ENCODE measurements at places on chromosomes 16 and 17.

- no peak for DNase-seq
Measured at GRCh38 chr17:61942085-61942484, 14.3 kb upstream of the INTS2 start.

DNA sequence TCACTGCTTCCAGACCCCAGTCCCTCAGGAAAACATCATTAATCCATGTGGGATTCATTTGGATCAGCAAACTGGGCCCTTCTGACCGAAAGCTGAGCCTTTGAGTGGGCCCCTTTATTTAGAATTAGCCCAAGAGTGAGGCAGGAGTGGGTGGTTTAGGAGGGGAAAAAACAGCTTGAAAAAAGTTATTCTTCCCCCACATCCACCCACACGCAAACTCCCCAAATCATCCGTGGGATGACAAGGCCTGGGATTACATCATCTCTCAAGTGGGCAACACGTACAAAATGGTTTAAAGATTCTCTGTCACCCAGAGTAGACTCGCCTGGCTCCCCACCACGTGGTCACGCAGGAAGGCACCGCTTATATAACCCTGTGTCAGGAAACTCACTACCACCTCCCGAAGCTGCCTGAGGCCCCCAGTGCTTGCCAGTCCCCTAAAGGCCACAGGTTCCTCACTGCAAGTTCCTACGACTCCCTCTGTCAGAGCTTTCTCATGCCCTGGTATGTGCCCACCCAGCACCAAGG, 27.6 kb downstream of the GSG1L start:
- DNase-seq = no peak

DNA sequence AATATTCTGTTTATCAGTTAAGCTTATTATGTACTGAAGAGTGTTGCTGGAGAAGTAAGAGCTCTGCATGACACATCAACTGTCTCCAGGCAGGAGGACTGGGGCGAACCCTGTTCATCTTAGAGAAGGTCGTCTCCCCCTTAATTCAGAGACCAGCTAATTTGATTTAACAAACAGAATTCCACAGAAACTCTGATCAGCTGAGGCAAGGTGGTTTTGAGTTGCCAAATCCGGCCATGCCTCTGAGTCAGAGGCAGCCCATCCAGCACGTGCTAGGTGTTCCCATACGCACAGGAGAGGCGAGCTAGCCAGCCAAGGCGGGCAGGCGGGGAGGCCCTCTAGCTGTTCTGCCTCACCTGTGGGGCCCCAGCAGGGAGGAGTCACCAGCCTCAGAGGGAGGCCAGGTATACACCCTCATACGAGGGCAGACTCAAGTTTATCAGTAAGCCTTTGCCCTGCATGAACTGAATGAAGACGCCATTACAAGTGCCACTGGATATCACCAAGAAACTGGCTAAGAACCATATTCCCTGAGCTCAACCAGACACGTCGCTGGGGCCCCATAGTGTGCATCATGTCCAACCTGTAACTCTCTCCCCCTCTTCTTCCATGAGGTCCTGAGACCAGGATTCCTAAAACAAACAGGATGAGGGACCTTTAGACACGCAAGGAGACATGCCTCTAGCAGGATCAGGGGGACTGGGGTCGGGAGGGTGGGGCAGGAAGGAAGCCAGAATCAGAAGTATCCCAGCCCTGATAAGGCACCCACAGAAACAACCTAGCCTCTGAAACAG, 25.7 kb downstream of the STAT5A start:
- no peak for DNase-seq

DNA sequence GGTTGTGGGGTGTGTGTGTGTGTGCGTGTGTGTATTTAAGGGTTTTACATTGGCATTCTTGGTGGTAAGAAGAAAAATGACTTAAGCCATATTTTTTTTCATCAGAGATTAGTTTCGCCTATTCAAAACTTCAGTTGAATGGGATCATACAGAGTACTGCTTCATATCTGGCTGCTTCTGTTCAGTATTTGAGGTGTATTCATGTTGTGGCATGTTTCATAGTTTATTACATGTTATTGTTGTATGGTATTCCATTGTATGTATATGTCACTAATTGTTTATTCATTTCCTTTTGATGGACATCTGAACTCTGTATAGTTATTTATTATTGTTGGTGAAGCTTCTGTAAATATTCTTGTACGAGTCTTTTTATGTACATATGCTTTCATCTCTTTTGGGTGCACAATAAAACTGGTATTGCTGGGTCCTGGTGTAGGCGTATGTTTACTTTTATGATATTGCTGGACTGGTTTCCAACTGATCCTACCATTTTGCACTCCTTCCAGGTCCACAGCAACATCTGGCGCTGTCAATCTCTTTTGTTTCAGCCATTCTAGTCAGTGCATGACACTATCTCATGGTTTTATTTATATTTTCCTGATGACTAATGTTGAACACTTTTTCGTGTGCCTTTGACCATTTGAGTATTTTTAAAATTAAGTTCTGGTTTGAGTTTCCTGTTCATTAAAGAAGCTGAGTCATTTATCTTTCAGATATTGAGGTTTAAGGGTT, 77.4 kb upstream of the MAF start:
- DNase-seq = no peak

DNA sequence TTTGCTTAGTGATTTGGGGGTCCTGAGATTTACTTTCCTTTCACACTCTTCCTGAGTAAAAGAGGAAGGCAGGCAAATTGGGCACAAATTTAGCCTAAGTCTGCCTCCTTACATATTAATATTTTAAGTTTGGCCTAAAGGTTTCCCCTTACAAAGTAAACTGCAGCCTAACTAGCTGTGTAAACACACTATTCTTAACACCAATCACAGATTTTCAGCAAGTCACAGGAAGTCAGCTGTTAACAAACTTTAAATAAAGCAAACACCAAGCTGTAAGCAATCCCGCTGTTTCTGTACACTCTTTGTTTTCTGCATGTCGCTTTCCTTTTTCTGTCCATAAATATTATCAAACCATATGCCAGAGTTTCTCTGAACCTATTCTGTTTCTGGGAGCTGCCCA, 45.1 kb upstream of the ABCC11 start:
- DNase-seq = no peak

DNA sequence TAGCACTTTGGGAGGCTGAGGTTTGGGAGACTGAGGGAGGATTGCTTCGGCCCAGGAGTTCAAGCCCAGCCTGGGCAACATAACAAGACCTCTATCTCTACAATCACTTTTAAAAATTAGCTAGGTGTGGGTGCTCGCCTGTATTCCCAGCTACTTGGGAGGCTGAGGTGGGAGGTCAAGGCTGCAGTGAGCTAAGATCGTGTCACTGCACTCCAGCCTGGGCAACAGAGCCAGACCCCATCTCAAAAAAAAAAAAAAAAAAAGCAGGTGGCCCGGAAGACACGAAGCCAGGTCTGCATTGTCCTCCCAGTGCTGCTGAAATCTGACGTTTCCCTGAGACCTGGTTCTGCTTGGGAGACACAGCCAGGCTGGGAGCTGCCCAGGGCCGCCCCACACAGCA, 18.8 kb upstream of the TIMP2 start:
- DNase-seq = no peak

- no peak for DNase-seq
Measured at GRCh38 chr17:64213995-64214811, 48.9 kb downstream of the TEX2 start.

DNA sequence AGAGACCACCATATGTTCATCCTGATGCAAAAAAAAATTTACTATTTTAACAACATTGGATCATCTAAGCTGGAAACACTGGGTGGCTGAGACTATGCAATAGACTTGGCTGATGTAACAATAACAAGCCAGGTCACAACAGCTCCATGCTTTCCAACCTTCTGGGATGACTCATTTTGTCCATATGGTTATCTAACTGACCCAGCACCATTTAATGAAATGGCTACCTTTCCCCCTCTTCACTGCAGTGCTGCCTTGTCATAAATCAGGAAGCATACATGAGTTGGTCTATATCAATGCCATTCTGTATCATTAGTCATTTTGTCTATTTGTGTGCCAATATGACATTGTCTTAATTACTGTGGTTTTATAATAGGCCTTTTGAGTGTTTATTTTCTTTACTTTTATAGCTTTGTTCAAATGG, 217.6 kb upstream of the KCNJ16 start:
- no peak for DNase-seq

- peak; percentile 30 for DNase-seq
Measured at GRCh38 chr16:21277927-21278706, at the start of gene CRYM. Gene CRYM, minus strand, starts transcription at chr16:21278290. Its CDS starts 39 bp downstream, at chr16:21278251.

DNA sequence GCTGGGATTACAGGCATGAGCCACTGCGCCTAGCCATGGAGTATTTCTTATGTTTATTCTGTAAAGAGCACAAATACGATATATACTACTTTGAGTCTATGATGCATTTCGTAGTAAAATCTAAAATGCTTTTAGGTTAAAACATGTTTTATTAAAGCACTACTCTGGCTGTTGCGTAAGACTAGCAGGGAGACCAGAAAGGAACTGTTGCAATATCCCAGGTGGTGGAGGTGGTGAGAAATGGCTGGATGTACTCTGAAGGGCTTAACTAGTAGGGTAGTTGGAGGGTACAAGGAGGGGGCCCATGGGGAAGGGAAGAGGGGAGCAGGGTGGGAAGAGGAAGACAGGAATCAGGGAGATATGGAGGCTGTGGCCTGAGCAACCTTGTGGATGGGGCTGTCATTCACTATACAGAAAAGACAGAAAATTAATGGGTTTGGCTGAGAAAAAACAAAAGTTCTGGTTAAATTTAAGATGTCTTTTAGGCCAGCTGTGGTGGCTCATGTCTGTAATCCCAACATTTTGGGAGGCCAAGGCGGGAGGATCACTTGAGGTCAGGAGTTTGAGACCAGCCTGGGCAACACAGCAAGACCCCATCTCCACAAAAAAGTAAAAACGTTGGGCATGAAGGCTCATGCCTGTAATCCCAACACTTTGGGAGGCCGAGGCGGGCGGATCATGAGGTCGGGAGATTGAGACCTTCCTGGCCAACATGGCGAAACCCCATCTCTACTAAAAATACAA, 35.8 kb downstream of the ST3GAL2 start:
- no peak for DNase-seq

GRCh38 chr17:45326626-45327025, 9.8 kb upstream of the MAP3K14 start:
- DNase-seq = no peak

DNA sequence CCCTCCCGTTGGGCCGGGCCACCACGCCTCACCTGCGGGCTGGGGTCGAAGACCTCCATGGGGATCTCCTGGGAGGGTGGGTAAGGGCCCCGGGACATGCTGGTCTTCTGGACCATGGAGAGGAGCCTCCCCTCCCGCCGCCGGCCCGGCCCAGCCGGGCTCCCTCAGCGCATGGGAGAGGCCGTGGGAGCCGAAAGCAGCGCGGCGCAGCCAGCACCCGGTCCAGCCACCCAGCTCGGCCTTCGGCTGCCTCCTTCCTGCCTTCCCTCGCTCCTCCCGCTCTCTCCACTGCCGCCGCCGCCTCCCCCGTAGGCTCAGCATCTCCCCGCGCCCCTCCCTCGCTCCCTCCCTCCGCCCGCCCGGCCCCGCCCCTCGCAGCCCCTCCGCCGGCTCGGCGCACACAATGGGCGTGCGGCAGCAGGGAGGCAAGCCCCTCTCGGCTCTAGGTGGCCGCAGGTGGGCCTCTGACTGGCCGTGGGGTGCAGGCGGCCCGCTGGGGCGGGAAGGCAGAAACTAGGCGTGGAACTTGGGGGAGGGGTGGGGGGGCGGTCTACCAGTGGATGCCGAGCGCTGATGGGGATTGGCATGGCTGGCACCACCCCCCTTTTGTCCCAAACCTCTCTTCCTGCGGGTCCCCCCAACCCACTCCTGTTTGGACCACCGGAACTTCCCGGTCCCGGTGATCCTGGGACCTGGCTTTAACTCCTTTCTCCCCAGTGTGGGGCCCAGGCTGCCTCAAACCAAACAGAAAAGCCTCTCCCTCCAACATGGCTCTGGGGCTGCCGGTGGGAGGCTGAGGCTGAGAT, at the start of gene CACNB1:
CACNB1 (minus strand) TSS at position 290 of the 806 bp plus-strand sequence; CDS start at position 116, 174 bp downstream.
- DNase-seq = peak; percentile 71

DNA sequence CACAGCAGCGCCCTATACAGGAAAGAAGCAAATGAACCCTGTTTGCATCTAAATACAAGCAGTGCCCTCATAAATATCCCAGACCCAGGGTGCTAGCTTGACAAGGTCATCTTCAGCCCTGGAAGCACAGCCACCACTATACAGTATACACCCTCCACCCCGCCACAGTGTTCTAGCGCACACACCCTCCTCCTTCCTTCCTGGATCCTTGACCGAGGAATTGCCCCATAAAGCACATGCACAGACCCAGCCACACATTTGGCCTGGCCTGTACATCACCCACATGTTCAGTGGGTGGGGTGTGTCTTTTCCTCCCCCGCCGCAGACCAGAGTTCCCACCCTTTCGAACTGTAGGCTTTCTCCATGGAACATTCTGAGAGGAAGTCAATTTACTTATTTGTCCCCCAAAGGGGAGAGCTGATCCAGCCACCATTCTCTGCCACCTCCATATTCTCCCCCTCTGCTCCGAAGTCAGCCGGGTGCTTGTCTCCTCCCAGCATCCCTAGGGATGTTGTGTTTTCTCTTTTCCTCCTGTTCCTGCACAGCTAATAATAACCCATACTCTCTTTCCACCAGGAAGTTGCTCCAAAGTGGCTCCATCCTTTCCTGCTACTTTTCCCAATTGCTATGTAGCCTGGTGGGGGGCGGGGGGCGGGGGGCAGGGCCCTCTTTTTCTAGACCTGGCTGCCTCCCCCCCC, 6.6 kb downstream of the ABI3 start:
- no peak for DNase-seq

GRCh38 chr17:77019893-77020379, 120.8 kb upstream of the SEC14L1 start:
- DNase-seq = no peak

GRCh38 chr17:4648741-4649140, 7.3 kb upstream of the ALOX15 start:
- DNase-seq = no peak

- no peak for DNase-seq
Measured at GRCh38 chr16:73093146-73094144, 45.5 kb upstream of the ZFHX3 start.

Measured in stimulated activated CD4-positive, alpha-beta T cell treated with anti-CD3 and anti-CD28 coated beads, Interleukin-1b, Interleukin-23, amount 100 ng/mL, for 24 hours (primary cell).